ENCODE measurements at places on chromosomes 11 and 22. TPM values are rescaled to one million over a fixed set of nuclear protein-coding genes. Genes with fewer than 3 reads are reported as not detected.

The SLC7A4 gene
- not detected for total RNA-seq

The PPFIA1 gene
- 31.8 TPM for total RNA-seq

The IGF2 gene
- 2.8 TPM for total RNA-seq

The DERL3 gene
- 0.81 TPM for total RNA-seq

The MMP7 gene
- total RNA-seq, result 29.1 TPM

The OTOG gene
- total RNA-seq, result not detected

The ZP1 gene
- 0.25 TPM for total RNA-seq

The PTPRJ gene
- 79.8 TPM for total RNA-seq

The PANX2 gene
- 6.5 TPM for total RNA-seq

The KRTAP5-11 gene
- not detected for total RNA-seq

The MS4A6E gene
- not detected for total RNA-seq

The CASP1 gene
- not detected for total RNA-seq

The C1QTNF6 gene
- 10.8 TPM for total RNA-seq

The IFT27 gene
- total RNA-seq, result 19.5 TPM

The RDX gene
- 112 TPM for total RNA-seq

The ACCS gene
- 11.5 TPM for total RNA-seq

The PIH1D2 gene
- 1.1 TPM for total RNA-seq

The SCGB1A1 gene
- 0.32 TPM for total RNA-seq

The OR51B5 gene
- total RNA-seq, result not detected

Data from A549 treated with dexamethasone at 1 μM for 4 hours (cell line).